Bladder microvascular endothelial cell (primary cell): ENCODE measurements at places on chromosomes 6 and 20. TPM values are rescaled to one million over a fixed set of nuclear protein-coding genes. Genes with fewer than 3 reads are reported as not detected.

The HLA-DPB1 gene
- 18.9 and 33.0 TPM in 2 replicates for total RNA-seq

The NELFCD gene
- total RNA-seq, result 42.7 and 64.7 TPM in 2 replicates

The PGC gene
- not detected in 2 replicates for total RNA-seq

The C6orf141 gene
- 20.6 and 55.0 TPM in 2 replicates for total RNA-seq

The BPIFB2 gene
- not detected in 2 replicates for total RNA-seq

The SHLD1 gene
- 2.4 and 3.6 TPM in 2 replicates for total RNA-seq

The TSBP1 gene
- not detected in 2 replicates for total RNA-seq

The ZFP57 gene
- total RNA-seq, result not detected in 2 replicates

The ISM1 gene
- under 0.01 and 0.06 TPM in 2 replicates for total RNA-seq

The PRSS35 gene
- total RNA-seq, result 0.16 TPM in 1 of 2 replicates, not detected in the other

The CST2 gene
- total RNA-seq, result not detected in 2 replicates

The ZC2HC1B gene
- not detected in 2 replicates for total RNA-seq

The C4A gene
- 1.5 and 3.1 TPM in 2 replicates for total RNA-seq

The BEND6 gene
- under 0.01 and 0.19 TPM in 2 replicates for total RNA-seq

The HLA-DQA2 gene
- total RNA-seq, result not detected in 2 replicates

The ENPP3 gene
- 1.5 TPM in 1 of 2 replicates, not detected in the other for total RNA-seq

The PPP1R3G gene
- total RNA-seq, result 0.16 and 0.44 TPM in 2 replicates

The PHF3 gene
- total RNA-seq, result 24.9 and 53.3 TPM in 2 replicates

The KIFC1 gene
- total RNA-seq, result 14.0 and 25.6 TPM in 2 replicates

The TGM2 gene
- 265 and 1,184 TPM in 2 replicates for total RNA-seq

The SLC17A1 gene
- total RNA-seq, result not detected in 2 replicates

The RSPH3 gene
- 2.1 and 4.0 TPM in 2 replicates for total RNA-seq

The LY6G6D gene
- total RNA-seq, result not detected in 2 replicates

The VSTM2L gene
- under 0.01 and 0.31 TPM in 2 replicates for total RNA-seq

The FAM162B gene
- 0.16 and 3.5 TPM in 2 replicates for total RNA-seq

The DDX43 gene
- 0.32 and 0.94 TPM in 2 replicates for total RNA-seq

The SNAP25 gene
- 0.25 and 0.32 TPM in 2 replicates for total RNA-seq

The EMILIN3 gene
- under 0.01 and 0.06 TPM in 2 replicates for total RNA-seq

The LINC00237 gene
- not detected in 2 replicates for total RNA-seq
